Heart right ventricle (tissue), 16 donors: ENCODE measurements at places on chromosomes 6 and 20.

- DNase-seq, result no peak
- no peaks in the 10 kb centered on the region for H3K27me3 ChIP-seq
- no peak overlapping the region for H3K4me3 ChIP-seq
- no peaks in the 10 kb centered on the region for H3K36me3 ChIP-seq
- no peak overlapping the region for H3K27ac ChIP-seq
Measured at GRCh38 chr6:84816741-84817140, 52.3 kb upstream of the TBX18 start.

GRCh38 chr6:131694832-131695426 is 6.3 kb downstream of the OR2A4 start:
- peak; percentile 54 for DNase-seq
- no peak overlapping the region for H3K27ac ChIP-seq
- no peaks in the 10 kb centered on the region for H3K27me3 ChIP-seq
- no peaks in the 10 kb centered on the region for H3K4me1 ChIP-seq
- no peaks in the 10 kb centered on the region for H3K36me3 ChIP-seq

GRCh38 chr20:24789877-24790276 is 159.2 kb upstream of the CST7 start:
- no peak overlapping the region for H3K27ac ChIP-seq
- H3K27me3 ChIP-seq, result peaks cover 7% of the 10 kb centered on the region
- H3K36me3 ChIP-seq, result no peaks in the 10 kb centered on the region
- H3K4me1 ChIP-seq, result no peaks in the 10 kb centered on the region
- no peak for DNase-seq
- H3K4me3 ChIP-seq, result no peak overlapping the region

GRCh38 chr6:147390909-147391536 is 117.5 kb upstream of the SAMD5 start:
- H3K4me3 ChIP-seq, result no peak overlapping the region
- no peaks in the 10 kb centered on the region for H3K4me1 ChIP-seq
- H3K27me3 ChIP-seq, result no peaks in the 10 kb centered on the region
- H3K27ac ChIP-seq, result no peak overlapping the region
- DNase-seq, result no peak
- no peaks in the 10 kb centered on the region for H3K36me3 ChIP-seq

DNA sequence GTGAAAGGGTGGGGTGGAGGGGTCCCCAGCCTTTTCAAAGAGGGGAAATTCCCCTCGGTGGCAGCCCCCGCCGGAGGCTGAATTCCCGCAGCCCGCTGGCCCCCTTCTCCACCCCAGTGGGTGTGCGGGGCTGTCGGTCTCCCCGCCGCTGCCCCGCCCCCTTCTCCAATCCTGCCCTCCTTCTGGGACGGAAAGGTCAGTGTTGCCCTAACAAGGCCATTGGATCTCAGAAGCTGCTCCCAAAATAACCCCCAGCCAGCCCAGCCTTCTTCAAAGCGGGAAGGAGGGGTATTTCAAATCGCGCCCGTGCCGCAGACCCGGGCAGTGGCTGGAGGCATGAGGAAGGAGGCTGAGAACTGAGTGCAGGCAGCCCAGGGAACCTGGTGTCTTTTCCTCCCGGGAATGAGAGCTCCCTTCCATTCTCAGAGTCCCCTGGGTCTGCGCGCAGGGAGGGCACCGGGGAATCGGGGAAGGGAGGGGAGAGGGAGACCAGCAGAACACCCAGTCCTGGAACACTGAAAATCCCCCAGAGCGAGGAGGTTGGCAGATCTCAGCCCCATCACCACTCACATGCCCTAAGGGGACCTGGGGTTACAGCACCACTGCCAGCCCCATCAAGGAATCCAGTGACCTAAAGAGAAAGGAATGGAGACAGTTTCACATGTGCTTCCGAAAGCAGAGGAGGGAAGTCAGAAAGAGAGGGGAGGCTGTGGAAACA is at the start of gene JPH2:
JPH2 (minus strand) TSS at position 135 of the 718 bp plus-strand sequence. CDS start 483 bp downstream, outside the sequence.
- no peaks in the 10 kb centered on the region for H3K27me3 ChIP-seq
- DNase-seq, result peak; percentile 84
- H3K27ac ChIP-seq, result peak within 1 kb of the TSS; percentile 97
- peak within 1 kb of the TSS; percentile 60 for H3K4me3 ChIP-seq

- no peaks in the 10 kb centered on the region for H3K36me3 ChIP-seq
- H3K4me3 ChIP-seq, result no peak overlapping the region
- no peaks in the 10 kb centered on the region for H3K27me3 ChIP-seq
- no peak for DNase-seq
Measured at GRCh38 chr6:37916149-37916548, 96.6 kb downstream of the ZFAND3 start.

DNA sequence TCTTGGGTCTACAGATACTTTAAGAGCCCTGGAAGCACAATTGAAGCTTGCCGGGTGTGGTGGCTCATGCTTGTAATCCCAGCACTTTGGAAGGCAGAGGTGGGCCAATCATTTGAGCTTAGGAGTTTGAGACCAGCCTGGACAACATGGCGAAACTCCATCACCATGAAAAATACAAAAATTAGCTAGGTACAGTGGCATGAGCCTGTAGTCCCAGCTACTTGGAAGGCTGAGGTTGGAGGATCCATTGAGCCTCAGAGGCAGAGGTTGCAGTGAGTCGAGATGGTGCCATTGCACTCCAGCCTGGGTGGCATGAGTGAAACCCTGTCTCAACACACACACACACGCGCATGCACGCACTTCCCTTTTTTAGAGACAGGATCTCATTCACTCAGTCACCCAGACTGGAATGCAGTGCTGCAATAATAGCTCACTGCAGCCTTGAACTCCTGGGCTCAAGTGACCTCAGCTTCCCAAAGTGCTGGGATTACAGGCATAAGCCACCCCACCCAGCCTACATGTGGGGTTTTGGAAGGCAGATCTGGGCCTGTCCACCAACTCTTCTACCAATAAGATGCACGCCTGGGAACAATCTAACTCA is 182.5 kb upstream of the JARID2 start:
- no peaks in the 10 kb centered on the region for H3K27me3 ChIP-seq
- peaks cover 22% of the 10 kb centered on the region for H3K4me1 ChIP-seq
- H3K27ac ChIP-seq, result no peak overlapping the region
- DNase-seq, result peak; percentile 26
- no peaks in the 10 kb centered on the region for H3K36me3 ChIP-seq
- no peak overlapping the region for H3K4me3 ChIP-seq

DNA sequence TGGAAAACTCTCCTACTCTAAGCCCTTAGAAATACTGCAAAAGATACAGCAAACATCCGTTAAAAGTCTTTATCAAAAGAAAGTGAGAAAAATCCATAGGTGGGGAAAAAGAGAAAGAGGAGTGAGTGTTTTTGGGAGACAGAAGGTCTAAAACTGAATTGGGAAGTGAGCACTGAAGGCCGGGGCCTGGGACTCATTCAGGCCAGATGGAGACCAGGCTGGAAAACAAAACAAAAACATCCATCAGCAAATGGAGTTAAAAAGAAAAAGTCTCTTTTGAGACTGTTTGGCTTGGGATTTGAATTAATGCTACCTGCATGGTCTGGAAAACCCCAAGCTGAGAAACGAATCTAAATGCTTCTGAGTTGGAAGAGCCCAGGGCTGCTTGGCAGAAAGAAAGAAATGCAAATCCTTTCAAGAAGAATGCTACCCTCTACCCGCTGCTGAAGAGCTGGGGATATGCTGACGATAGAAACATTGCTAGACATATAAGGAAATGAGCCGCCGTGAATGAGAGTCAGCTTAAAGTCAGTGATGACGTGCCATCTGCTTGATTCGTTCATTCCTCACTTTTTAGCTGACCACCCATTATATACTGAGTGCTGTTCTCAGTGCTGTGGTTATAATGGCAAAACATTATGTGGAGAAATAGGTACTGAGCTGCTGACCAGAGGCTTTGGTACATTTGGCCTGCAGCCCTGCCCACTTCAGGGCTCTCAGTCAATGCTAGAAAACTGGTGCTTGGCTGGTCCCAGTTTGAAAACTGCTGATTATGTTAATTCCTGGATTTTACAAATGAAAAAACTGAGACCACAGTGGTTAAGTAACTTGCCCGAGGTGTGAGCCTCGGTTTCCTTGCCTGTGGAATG is 28.0 kb upstream of the TULP4 start:
- H3K36me3 ChIP-seq, result no peaks in the 10 kb centered on the region
- H3K27me3 ChIP-seq, result no peaks in the 10 kb centered on the region
- no peak overlapping the region for H3K27ac ChIP-seq
- H3K4me3 ChIP-seq, result no peak overlapping the region
- peaks cover 43% of the 10 kb centered on the region for H3K4me1 ChIP-seq

- H3K27ac ChIP-seq, result no peak overlapping the region
- DNase-seq, result no peak
- H3K36me3 ChIP-seq, result no peaks in the 10 kb centered on the region
- H3K27me3 ChIP-seq, result no peaks in the 10 kb centered on the region
- H3K4me1 ChIP-seq, result peaks cover 34% of the 10 kb centered on the region
Measured at GRCh38 chr6:157049133-157049532, 272.0 kb downstream of the ARID1B start.

- DNase-seq, result no peak
- no peaks in the 10 kb centered on the region for H3K27me3 ChIP-seq
- H3K4me3 ChIP-seq, result no peak overlapping the region
- no peaks in the 10 kb centered on the region for H3K36me3 ChIP-seq
Measured at GRCh38 chr20:4344670-4345069, 329.3 kb upstream of the RNF24 start.

GRCh38 chr6:157990321-157991066 is 8.8 kb downstream of the SYNJ2 start:
- peaks cover 19% of the 10 kb centered on the region for H3K4me1 ChIP-seq
- no peak for DNase-seq
- no peaks in the 10 kb centered on the region for H3K27me3 ChIP-seq
- H3K36me3 ChIP-seq, result no peaks in the 10 kb centered on the region
- peak overlapping the region; percentile 58 for H3K27ac ChIP-seq
- no peak overlapping the region for H3K4me3 ChIP-seq

DNA sequence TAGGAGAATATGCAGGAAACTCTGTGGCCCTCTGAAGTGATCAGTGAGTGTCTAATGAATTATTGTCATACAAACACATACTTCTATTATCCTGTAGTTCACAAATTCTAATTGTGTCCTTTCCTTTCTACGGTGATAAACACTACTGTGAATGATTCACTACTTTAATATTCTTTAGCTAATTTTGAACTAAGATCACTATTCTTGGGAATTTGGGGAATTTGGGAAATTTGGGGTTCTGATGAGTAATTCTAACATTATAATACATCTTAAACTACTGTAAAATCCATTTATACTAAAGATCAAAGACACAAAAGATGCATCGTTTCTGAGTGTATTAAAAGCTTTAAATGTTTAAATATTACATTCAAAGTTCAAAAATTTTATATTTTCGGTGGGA is 1287.2 kb upstream of the CITED2 start:
- H3K4me3 ChIP-seq, result no peak overlapping the region
- H3K36me3 ChIP-seq, result no peaks in the 10 kb centered on the region
- H3K27me3 ChIP-seq, result no peaks in the 10 kb centered on the region

DNA sequence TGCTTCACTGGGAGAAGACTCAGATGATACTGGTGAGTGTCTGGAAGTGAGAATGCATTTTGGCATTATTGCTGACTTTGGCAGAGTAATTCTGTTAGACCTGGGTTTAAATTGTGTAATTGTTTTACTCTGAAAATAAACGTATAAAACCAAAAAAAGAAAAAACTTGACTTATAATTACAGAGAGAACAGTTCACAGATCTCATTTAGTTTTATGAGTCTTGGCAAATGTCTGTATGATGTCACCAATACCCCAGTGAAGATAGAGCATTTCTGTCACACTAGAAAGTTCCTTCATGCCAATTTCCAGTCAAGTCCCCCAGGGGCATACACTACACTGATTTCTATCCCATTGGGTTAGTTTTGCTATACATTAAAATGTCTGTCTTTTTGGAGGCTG is 67.3 kb downstream of the SMAP1 start:
- no peak overlapping the region for H3K27ac ChIP-seq
- no peaks in the 10 kb centered on the region for H3K36me3 ChIP-seq
- H3K4me3 ChIP-seq, result no peak overlapping the region

- H3K27ac ChIP-seq, result no peak overlapping the region
- no peaks in the 10 kb centered on the region for H3K27me3 ChIP-seq
- DNase-seq, result no peak
- H3K36me3 ChIP-seq, result no peaks in the 10 kb centered on the region
- H3K4me1 ChIP-seq, result no peaks in the 10 kb centered on the region
Measured at GRCh38 chr20:59573837-59574236, 30.5 kb upstream of the PHACTR3 start.

GRCh38 chr6:117483004-117483644 is 650 bp downstream of the DCBLD1 start:
- DNase-seq, result peak; percentile 73
- no peaks in the 10 kb centered on the region for H3K27me3 ChIP-seq
- H3K4me1 ChIP-seq, result peaks cover 18% of the 10 kb centered on the region
- peak overlapping the region; percentile 94 for H3K27ac ChIP-seq
- peak overlapping the region; percentile 62 for H3K4me3 ChIP-seq

- no peak for DNase-seq
- peaks cover 3% of the 10 kb centered on the region for H3K4me1 ChIP-seq
- H3K36me3 ChIP-seq, result no peaks in the 10 kb centered on the region
- H3K27ac ChIP-seq, result no peak overlapping the region
- H3K4me3 ChIP-seq, result no peak overlapping the region
Measured at GRCh38 chr20:61659994-61660346, 405.7 kb downstream of the TAF4 start.

GRCh38 chr6:69846770-69847491 is 19.4 kb upstream of the COL19A1 start:
- H3K4me3 ChIP-seq, result no peak overlapping the region
- no peak overlapping the region for H3K27ac ChIP-seq
- no peaks in the 10 kb centered on the region for H3K4me1 ChIP-seq

- H3K27me3 ChIP-seq, result no peaks in the 10 kb centered on the region
- H3K27ac ChIP-seq, result no peak overlapping the region
- H3K36me3 ChIP-seq, result no peaks in the 10 kb centered on the region
- H3K4me3 ChIP-seq, result no peak overlapping the region
- H3K4me1 ChIP-seq, result no peaks in the 10 kb centered on the region
Measured at GRCh38 chr6:132414322-132414721, 13.0 kb upstream of the MOXD1 start.

GRCh38 chr6:37399795-37400490 is 33.1 kb upstream of the CMTR1 start:
- no peaks in the 10 kb centered on the region for H3K4me1 ChIP-seq
- DNase-seq, result no peak
- H3K27ac ChIP-seq, result no peak overlapping the region
- no peaks in the 10 kb centered on the region for H3K36me3 ChIP-seq
- H3K4me3 ChIP-seq, result no peak overlapping the region

DNA sequence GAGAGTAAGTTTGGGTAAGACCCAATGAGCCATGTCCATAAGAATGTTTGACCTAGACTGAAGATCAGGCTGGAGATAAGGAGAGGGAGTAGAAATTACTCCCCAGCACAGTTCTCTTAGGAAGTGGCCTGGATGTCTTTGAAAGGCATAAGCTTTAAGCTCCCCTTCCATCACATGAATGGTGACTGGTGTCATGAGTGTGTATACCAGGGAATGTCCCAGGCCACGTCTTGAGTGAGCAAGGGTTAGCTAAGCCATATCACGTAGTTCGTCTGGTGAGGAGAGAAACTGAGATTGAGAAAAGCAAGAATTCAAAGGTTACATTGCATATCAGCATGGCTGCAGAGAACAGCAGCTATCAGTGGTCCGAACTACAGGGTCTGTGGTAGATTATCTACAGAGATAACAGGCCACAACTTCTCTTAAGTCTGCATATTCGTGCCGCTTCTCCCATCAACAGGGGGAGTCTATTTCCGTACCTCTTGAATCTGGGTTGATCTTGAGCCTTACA is 60.1 kb upstream of the BMP2 start:
- H3K4me3 ChIP-seq, result no peak overlapping the region

- H3K36me3 ChIP-seq, result no peaks in the 10 kb centered on the region
- no peaks in the 10 kb centered on the region for H3K27me3 ChIP-seq
- DNase-seq, result no peak
Measured at GRCh38 chr20:25992146-25992545, 295.5 kb upstream of the ZNF337 start.
